ENCODE measurements at places on chromosomes 7 and 10. TPM values are rescaled to one million over a fixed set of nuclear protein-coding genes. Genes with fewer than 3 reads are reported as not detected.

INHBA gene
- 27.9 TPM for total RNA-seq

GOLGA7B gene
- not detected for total RNA-seq

AOAH gene
- total RNA-seq = 1.1 TPM

IFIT2 gene
- 0.97 TPM for total RNA-seq

MEOX2 gene
- 3.2 TPM for total RNA-seq

SNX13 gene
- total RNA-seq = 39.7 TPM

FANK1 gene
- total RNA-seq = 1.6 TPM

MPP7 gene
- total RNA-seq = 0.30 TPM

SLC26A4 gene
- 0.65 TPM for total RNA-seq

SLC39A12 gene
- not detected for total RNA-seq

REEP3 gene
- total RNA-seq = 68.2 TPM

HTR5A gene
- total RNA-seq = not detected

REPIN1 gene
- 75.7 TPM for total RNA-seq

CPA4 gene
- total RNA-seq = 0.32 TPM

SH2B2 gene
- 1.4 TPM for total RNA-seq

GPR37 gene
- total RNA-seq = 1.2 TPM

ITPRID1 gene
- total RNA-seq = not detected

DPP6 gene
- total RNA-seq = not detected

LRIT1 gene
- total RNA-seq = not detected

GPR15LG gene
- not detected for total RNA-seq

PRKCQ gene
- 2.1 TPM for total RNA-seq

SAMD9L gene
- total RNA-seq = 78.0 TPM

PLCE1 gene
- under 0.01 TPM for total RNA-seq

PNLIPRP3 gene
- total RNA-seq = not detected

CCDC71L gene
- total RNA-seq = 74.5 TPM

SPDYE11 gene
- total RNA-seq = not detected

MAGI2 gene
- total RNA-seq = 0.97 TPM

CARD11 gene
- 1.7 TPM for total RNA-seq

PTF1A gene
- total RNA-seq = not detected

LDB3 gene
- not detected for total RNA-seq

TFEC gene
- total RNA-seq = 1.9 TPM

ACSM6 gene
- total RNA-seq = not detected

DKK1 gene
- 206 TPM for total RNA-seq

TSPAN12 gene
- total RNA-seq = 16.2 TPM

VGF gene
- 0.32 TPM for total RNA-seq

SFRP4 gene
- total RNA-seq = not detected

EBLN1 gene
- total RNA-seq = not detected

SLC16A12 gene
- not detected for total RNA-seq

TDRD1 gene
- total RNA-seq = not detected

ZWINT gene
- total RNA-seq = 56.8 TPM

ZNF783 gene
- 5.3 TPM for total RNA-seq

BAMBI gene
- 1.3 TPM for total RNA-seq

LIPF gene
- not detected for total RNA-seq

SP8 gene
- not detected for total RNA-seq
